Right renal cortex interstitium (tissue), 3 donors: ENCODE measurements at places on chromosomes 5 and 9. TPM values are rescaled to one million over a fixed set of nuclear protein-coding genes. Genes with fewer than 3 reads are reported as not detected.
A peak's percentile ranks its signal among the peaks of the same experiment; 100 is the strongest.

- DNase-seq: no peak
These were observed 284.8 kb downstream of the PDE4D start for GRCh38 chr5:59608745-59609144.

- DNase-seq: no peak
These were observed 299.3 kb downstream of the DIRAS2 start for GRCh38 chr9:90343366-90343765.

DNA sequence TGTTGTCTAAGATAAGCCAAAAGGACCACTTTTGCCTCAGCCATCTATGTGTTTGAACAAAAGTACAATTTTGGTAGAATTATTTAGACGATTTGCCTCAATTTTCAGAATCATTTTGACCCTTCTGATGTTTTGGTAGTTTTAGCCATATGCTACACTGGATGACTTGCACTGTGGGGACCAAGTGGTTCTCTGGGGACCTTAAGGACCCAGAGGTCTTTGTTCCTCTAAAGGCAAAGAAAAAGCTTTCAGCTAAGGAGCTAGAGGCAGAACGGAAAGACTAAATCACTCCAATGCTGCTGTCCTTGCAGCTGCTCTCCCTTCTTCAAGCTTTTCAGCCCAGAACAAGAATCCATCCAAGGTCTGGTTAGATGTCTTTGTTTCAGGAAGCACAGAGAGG is 51.0 kb upstream of the APC start:
- no peak for DNase-seq

DNA sequence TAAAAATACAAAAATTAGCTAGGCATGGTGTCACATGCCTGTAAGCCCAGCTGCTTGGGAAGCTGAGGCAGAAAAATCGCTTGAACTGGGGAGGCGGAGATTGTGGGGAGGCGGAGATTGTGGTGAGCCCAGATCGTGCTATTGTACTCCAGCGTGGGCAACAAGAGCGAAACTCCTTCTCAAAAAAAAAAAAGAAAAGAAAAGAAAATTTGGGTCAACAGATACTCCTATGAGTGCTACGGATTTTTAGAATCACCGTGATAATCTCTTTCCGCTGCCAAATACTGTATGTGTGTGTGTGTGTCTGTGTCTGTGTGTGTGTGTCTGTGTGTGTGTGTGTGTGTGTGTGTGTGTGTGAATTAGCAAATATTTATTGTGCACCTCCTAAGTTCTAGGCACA is 64.4 kb downstream of the ARRDC3 start:
- no peak for DNase-seq

- no peak for DNase-seq
These were observed 83.7 kb downstream of the SERINC5 start for GRCh38 chr5:80172067-80172695.

Gene RASGRF2
- polyA plus RNA-seq: 1.6 TPM

Gene NUDT12
- polyA plus RNA-seq: 36.7 TPM

DNA sequence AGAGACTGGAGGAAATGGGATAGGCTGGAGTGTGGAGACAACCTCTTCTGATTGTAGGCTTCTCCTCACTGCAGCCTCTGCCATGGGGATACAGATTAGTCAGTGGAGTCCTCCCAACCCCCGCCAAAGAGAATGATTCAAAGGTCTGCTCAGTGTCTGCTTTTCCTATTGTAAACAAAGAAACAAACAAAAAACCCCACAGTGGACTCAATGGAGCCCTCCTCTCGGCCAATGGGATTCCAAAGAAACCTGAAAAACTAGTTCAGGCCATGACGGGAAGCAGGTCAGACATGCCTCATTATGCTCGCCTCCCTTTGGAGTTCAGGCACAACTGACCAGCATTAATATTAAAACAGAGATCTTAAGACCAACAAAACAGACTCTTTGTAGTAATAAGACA is 85.8 kb downstream of the SEC61B start:
- DNase-seq: no peak

Gene NR6A1
- 0.89 TPM for polyA plus RNA-seq

Gene CD74
- 272 TPM for polyA plus RNA-seq

DNA sequence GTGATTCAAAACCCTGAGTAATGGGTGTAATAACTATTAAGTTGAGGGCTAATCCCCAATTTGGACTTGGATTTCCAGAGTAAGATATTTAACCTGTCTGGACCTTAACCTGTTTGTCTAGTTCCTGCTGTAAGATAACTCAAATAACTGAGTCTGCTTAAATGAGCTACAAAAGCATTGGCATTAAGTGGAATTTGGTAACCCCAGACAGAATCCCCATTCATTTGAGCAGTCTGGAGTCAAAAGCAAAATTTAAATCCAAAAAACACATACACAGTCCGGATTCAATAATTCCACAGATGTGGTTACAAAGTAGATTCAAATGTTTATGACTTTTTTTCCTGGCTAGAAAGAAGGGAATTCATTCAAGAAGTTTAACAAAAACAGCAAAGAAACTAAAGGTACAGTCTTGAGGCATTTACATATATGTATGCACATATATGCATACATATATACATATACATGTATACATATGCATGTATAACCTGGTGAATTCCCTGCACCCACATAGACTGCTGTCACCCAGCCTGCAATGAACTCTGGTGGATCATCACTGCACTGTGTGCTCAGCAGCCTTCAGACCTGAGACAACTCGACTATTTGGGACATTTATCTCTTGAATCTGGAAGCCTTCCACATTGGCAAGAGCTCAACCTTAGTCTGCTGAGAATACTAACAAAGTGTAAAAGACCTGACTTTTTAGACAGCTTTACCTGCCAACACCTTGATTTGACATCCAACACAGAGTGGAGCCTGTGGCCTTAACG is 205.4 kb downstream of the LURAP1L start:
- no peak for DNase-seq

GRCh38 chr5:149114403-149115312 is 26.6 kb upstream of the ABLIM3 start:
- peak; percentile 36 for DNase-seq

DNA sequence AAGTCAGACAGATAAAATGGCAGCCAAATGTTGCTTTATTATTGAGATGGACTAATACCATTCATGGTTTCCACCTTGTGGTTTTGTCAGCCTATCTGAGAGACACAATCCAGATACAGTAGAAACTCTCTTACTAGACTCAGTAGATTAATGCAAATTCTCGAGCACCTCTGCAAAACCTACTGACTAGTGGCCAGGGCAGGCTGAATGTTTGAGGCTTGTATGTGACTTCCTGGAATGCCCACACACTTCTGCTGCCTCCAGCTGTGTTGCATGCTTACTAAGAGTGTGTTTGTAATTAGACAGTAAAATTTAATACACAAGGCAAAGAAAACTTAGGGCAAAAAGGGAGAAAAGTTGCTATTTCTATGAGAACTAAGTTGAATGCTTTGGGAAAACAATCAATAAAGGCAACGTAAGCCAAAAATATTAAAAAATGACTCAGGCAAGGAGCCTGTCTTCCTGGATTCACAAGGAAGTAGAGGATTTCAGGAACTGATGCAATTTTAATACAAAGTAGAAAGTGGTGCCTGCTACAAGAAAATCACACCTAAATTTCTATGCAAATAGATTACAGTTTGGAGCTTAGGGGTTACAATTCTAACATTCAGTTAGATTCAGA is 30.2 kb upstream of the CCNG1 start:
- no peak for DNase-seq

DNA sequence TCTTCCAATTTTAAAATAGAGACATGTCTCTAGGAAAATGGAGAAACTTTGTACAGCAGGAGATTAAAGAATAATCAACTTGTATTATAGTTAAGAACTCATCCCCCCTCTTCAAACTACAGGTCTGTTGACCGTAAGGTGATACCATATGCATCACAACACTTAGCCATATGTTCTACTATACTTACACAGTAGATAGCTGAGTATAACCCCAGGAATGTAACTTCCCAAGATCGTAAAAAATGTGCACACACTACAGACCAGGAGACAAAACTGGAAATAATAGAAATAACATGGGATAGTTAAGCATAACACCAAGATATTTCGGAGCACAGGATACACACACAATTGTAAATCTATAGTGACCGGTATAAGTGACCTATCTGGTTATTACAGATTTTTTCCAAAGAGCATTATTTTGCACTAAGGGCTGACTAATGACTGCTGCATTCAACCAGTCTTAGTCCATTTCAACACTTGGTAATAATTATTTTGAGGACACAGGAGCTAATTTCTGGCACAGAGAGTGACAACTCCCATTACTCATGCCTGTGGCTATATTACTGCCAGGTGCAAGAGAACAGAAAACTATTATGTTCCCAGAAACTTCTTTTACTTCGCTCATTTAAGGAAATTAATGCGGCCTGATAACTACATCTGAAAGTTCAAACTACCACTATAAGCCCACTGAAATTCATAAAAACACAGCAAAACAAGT is 15.4 kb upstream of the ZNF622 start:
- DNase-seq: no peak

DNA sequence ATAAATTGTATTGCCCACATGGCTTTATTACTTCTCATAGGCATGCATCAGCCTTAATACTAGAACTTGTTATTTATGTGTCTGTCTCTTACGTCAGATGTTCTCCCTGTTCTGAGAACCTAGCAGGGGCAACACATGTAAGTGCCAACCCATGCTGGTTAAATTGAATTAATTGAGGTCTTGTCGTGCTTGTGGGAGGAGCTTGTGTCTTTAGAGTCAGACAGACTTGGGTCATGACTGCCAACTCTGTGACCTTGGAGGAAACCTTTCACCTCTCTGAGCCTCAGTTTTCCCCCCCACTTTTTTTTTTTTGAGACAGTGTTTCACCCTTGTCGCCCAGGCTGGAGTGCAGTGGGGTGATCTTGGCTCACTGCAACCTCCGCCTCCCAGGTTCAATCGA is 2.2 kb upstream of the MEGF9 start:
- DNase-seq: no peak
